Activated naive CD4-positive, alpha-beta T cell treated with anti-CD3 and anti-CD28 coated beads, Interleukin-2, amount 50 U/mL, for 16 hours (primary cell): ENCODE measurements at places on chromosomes 2 and 18.

DNA sequence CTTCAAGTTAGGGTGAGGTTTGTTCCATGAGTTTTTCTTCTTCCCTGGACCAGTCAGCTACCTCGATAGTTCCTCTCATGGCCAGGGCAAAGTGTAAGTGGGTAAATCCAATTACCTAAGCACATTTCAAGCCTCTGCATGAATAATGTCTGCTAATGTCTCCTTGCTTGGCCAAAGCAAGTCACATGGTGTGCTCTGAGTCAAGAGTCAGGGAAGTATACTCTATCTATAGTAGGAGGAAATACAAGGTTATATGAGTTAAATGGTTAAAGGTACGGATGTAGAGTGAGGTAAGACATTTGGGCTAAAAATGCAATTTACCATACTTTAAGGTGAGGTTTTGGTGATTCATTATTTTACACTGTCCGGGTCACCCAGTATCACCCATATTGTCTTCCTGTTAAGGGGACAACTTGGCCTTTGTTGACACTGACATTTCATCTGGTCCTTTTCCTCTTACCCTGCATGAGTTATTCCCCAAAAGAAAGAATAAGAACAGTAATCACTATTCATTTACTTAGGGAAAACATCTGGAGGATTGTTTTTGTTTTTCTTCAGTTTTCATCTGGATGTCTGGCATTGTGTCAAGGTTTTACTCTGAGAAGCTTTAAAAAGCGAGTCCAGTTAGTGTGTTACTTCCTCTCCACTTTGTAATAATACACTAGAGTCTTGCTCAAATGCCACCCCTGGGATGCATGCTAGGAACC, 405.5 kb downstream of the RND3 start:
- DNase-seq, result no peak

- no peak for DNase-seq
These were observed 241.5 kb downstream of the SATB2 start for GRCh38 chr2:199216253-199216652.

DNA sequence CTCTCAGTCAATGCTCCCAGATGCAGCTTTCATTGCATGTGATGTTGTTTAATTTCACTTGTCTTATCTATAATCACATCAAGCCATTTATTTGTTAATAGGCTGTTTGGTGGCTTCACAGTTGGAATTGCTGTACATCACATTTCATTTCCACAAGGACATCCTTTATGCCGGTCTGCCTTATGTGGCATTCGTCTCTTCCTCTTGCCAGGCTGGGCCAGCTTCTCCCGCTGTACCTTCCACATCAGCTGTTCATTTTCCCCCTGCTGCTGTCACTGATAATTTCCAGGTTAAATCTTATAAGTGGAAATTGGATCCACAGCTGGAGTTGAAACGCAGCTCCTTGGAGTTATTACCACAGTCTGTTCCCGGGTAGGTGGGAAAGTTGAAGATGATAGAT, 110.6 kb downstream of the DPP10 start:
- no peak for DNase-seq

- DNase-seq, result no peak
These were observed 19.6 kb upstream of the TMEM200C start for GRCh38 chr18:5914951-5915350.
